Pulmonary artery endothelial cell (primary cell): ENCODE measurements at places on chromosomes 6 and 20.
A peak's percentile ranks its signal among the peaks of the same experiment; 100 is the strongest.

GRCh38 chr6:71280701-71281100 lies 7.9 kb upstream of the OGFRL1 start:
- DNase-seq = no peak

DNA sequence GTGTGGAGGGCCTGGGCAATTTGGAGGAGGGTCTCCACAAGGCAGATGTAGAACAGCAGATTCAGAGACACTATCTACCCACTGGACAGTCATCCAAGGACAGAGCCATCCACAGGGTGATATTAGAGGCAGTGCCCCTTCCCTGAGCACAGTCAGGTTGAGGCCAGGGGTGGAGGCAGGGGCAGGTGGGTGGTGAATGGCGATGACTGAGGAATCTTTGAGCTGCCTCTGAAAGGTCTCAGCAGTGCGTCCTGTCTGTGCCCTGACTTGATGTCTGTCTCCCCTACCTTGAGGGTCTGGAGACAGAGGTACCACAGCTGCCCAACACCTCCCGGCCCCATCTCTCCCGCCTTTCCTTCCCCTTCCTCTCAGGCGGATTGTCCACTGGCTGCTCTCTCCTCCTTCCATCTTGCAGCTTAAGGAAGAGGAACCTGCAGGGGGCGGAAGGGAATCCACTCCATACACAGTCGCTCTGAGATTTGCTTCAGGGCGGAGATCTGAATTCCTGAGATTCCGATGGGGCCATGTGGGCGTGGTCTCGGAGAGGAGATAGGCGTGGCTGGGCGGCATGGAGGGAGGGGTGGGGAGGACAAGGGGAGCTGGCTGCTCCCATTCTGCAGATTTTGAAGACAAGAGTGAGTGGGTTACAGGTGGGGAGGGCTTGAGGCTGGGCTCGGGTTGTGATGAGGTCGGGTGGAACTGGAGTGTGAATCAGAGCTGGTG lies 1.7 kb downstream of the MUCL3 start:
- DNase-seq = peak; percentile 29

DNA sequence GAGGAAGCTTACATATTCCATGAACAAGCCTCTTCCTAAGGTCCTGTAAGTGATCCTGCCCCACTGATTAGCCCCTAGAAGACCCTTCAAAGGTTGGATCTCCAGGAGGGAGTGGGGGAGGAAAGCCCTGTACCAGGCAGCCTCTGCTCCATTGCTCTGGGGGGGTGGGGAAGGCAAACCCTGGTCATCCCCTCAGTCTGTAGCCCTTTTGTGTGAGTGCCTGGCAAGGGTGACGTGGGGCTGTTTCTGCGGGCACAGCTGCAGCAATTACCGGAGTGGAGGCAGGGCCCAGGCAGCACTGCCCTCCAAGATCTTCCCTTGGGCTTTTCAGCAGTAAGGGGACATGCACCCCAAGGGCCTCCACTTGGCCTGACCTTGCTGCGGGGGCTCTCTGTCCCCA lies at the start of gene MOG:
Gene MOG (plus strand): TSS at position 295 of the 400 bp plus-strand sequence. CDS start 118 bp downstream, outside the sequence.
- DNase-seq = no peak

DNA sequence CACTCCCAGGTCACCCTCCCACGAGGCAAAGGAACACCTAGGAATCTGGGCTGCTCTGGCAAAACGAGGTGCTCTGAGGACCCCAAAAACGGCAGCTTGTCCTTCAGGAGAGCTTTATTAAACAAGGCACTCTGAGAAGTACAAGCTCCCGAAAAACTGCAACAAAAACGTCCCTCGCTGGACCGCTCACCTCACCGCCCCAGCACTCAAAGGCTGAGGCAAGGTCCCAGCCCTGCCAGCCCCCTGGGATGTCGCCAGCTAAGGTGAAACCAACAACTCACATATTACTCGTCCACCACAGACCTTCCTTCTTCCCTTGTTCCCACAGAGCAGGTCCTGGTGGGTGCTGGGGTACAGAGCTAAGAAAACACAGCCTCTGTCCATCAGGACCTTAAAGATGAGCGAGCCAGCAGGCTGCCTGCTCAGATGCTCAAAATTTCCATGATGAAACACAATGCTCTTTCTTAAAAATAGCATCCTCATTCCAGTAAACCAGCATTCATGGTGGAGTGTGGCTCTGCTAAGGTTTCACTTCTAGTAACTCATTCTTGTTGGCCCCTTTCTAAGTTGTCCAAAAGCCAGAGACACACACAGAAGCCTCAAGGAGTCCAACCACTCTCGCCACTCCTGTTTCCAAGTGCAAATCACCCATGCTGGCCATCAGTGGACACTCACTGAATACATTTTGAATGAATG lies 35.9 kb downstream of the ATP9A start:
- no peak for DNase-seq

DNA sequence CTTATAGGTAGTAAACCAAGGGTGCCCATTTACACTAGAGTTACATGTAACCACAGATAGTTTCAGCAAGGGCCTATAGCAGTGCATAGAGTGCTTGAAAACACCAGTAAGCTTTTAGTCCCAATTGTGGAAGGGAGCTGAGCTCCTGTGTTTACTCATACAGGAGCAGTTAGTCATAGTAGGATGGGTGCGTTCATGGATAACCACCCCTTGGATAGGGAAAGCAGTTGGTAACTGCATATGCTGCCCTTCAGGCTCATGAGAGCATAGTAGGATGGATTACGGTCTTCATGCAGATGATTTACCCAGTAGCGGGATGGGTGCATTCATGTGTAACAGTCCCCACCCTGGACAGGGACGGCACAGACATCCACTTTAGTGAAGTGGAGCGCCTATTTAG lies 45.1 kb downstream of the OR2B6 start:
- DNase-seq = no peak

- no peak for DNase-seq
Measured at GRCh38 chr6:106094964-106095335, 8.8 kb downstream of the PRDM1 start.

GRCh38 chr20:37804584-37805566 lies 98.1 kb upstream of the VSTM2L start:
- no peak for DNase-seq

GRCh38 chr6:88566746-88567534 lies 396.5 kb downstream of the RNGTT start:
- DNase-seq = no peak

DNA sequence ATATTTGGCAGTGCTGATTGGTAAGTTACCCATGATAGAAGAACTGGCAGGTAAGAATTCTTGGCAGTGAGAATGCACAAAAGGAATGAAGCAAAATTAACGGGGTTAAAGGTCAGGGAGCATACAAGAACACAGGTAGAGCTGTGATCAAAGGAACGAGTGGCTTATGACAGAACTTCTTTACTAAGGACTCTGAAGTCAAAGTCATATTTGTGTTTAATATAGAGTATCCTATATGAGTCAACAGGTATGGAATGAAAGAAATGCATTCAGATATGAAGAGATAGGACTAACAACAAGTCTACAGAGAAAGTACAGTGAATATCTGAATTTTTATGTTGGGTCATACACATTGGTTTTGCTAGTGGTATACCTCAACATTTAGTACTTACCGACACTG lies 209.0 kb upstream of the CITED2 start:
- DNase-seq = no peak

GRCh38 chr6:32327103-32327502 lies 44.6 kb downstream of the TSBP1 start:
- no peak for DNase-seq

GRCh38 chr6:166640342-166641043 lies 13.4 kb upstream of the RPS6KA2 start:
- no peak for DNase-seq

- DNase-seq = no peak
Measured at GRCh38 chr20:41956338-41957074, 338.3 kb upstream of the CHD6 start.

DNA sequence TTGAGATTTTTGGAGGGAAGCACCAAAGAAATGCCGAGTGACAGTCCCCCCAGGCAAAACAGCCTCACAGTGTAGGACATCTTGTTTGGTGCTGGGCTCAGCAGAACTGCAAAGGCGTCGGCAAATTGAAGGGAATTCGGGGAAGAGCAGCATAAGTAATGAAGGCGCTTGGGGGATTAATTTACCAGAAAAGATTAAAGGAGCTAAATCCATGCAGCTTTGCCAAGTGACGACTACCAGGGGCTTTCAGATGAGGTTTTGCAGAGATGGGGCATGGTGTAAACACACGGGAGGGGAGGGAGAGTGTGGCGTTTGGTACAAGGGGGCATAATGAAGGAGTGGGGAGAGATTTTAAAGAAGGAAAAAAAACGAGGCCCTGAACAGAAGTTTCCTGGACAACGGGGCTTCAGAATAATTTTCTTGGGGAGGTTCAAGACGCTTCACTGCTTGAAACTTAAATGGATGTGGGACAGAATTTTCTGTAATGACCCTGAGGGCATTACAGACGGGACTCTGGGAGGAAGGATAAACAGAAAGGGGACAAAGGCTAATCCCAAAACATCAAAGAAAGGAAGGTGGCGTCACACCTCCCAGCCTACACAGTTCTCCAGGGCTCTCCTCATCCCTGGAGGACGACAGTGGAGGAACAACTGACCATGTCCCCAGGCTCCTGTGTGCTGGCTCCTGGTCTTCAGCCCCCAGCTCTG lies 45.4 kb upstream of the CDH22 start:
- no peak for DNase-seq

GRCh38 chr20:1422753-1423152 lies 29.9 kb upstream of the FKBP1A start:
- no peak for DNase-seq

- peak; percentile 77 for DNase-seq
Measured at GRCh38 chr6:113856625-113857555, at the start of gene MARCKS. Gene MARCKS (plus strand): TSS chr6:113857345. CDS start chr6:113857746, 401 bp downstream.

DNA sequence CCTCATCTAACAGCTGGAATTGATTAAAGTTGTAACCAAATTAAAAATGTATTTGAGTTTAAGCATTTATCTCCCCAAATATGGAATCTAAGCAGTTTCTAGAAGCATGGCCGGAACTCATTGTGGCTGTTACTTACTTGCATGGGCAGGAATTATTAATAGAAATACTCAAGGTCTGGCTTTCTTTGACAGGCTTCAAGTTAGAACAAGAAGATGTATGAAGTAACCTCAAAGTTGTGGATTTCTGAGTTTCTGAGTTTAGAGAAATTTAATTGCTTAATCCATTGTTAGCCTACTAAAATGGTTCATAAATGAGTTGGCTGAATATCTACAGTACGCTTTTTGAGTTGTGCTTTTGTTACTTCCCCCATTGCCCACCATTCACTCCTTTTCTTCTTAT lies 7.7 kb downstream of the CARMIL1 start:
- no peak for DNase-seq

DNA sequence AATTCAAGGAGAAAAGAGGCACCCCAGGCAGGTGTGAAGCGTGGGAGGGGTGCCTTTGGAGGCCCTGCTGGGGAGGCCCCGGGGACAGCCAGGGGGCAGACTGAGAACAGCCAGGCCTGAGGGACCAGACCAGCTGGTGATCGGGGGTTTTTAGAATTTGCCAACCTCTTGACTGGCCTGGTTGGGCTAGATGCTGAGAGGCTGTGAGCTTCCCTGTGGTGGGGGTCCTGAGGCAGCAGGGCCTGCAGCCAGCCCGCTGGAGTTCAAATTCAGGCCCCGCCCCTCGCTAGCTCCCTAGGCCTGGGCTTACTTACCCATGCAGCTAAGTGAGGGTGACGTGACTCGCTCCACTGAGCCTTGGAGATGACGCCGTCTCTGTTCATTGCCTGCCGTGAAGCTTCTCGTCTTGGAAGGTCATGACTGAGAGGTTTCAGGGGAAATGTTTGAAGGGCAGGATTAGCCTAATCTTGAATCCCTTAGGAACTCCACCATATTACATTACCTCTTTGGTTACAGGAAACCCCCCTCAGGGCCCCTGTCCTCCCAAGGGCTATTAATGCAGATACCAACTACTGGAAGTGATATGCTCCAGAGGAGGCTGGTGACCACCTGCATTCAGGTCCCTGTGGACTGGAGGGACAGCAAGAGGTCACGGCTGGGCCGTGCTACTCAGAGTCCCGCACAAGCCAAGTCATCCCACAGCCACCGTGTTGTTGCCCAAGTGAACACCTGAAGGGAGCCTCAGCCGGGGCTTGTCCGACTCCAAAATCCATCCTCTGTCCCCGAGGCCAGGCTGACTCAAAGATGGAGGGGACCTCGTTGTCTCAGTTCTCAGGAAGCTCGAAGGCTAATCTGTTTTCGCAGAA lies 73.9 kb upstream of the DUSP22 start:
- no peak for DNase-seq

DNA sequence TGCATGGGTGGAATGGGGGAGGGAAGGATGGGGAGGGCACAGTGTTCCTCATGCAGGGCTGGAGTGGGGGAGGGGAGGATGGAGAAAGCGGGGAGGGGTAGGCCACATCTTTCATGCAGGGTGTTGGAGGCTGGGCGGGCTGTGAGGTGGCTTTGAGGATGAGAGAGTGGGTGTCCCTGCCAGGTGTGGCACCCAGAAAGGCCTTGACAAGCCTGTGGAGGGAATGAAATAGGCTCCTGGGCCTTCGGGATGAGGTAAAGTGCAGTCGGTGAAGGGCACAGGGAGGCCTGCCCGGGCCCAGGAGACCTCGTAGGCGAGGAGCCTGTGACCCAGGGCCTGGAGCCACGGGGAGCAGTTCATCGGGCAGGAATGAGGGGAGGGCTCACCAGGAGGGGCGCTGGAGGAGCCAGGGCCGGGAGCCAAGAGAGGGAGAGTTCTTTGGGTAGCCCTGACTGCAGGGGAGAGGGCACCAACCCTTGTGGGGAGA lies 7.6 kb downstream of the CEBPB start:
- no peak for DNase-seq

DNA sequence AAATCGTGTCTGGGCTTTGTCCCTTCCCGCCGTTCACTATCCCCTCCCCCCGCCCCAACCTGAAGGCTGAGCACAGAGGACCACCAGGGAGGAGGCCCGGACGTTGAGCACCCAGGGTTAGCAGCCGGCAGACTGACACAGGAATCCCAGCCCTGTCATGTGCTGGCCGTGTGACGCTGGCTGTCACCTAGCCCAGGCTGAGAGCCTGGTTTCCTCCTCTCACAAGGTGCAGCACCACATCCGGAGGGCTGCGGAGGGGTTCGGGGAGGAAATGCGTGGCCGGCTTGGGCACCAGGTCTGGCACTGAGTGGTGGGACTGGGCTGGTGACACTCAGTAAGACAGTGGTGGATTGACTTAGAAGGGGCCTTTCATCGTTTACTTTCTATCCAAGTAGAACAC lies 4.6 kb upstream of the LSM14B start:
- no peak for DNase-seq

DNA sequence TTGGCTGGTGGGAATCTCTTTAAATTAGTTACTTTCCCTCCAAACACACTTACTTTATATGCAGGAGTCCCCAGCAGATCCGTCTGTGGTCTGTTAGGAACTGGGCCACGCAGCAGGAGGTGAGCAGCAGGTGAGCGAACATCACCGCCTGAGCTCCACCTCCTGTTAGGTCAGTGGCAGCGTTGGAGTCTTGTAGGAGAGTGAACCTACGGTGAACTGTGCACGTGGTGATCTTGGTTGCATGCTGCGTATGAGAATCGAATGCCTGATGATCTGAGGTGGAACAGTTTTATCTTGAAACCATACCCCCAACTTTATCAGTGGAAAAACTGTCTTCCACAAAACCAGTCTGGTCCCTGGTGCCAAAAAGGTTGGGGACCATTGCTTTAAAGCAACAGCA lies 5.0 kb downstream of the SERPINB6 start:
- DNase-seq = no peak

DNA sequence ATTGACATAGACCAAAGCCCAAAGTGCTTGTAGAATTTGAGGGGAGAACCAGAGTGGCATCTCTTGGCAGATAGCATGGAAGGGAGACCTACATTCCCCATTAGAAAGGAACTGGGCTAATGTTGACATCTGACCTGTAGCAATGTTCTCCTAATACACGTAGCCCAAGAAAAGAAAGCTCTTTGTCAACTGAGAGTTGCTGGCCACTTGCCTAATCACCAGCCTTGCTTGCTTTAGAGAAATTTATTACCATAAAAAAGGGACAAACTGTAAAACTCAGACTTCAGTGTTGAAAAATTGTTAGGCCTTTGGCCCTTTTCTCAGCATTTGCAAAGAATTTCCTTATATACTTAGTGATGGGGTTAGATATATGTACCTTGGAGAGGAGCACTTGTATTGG lies 777.5 kb downstream of the MAFB start:
- no peak for DNase-seq
